ENCODE measurements at places on chromosomes 3 and 15.

DNA sequence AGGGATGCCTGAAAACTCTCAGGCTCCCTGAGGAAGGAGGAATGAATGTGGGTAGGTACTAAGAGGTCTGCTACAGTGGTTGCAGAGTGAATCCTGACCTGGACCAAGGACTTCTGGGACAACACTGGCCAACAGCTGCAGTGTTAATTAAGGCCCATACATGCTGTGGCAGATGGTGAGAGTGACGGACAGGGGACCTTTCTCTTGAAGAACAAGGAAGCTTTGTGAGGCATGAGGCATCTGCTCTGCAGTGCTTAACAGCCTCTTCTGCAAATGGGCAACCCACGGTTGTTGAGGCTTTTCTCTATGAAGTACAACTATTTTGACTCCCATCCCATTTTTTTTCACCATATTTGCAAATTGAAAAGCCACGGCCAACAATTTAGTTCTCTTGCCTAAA lies 26.6 kb upstream of the ACAN start:
- no peak for DNase-seq

DNA sequence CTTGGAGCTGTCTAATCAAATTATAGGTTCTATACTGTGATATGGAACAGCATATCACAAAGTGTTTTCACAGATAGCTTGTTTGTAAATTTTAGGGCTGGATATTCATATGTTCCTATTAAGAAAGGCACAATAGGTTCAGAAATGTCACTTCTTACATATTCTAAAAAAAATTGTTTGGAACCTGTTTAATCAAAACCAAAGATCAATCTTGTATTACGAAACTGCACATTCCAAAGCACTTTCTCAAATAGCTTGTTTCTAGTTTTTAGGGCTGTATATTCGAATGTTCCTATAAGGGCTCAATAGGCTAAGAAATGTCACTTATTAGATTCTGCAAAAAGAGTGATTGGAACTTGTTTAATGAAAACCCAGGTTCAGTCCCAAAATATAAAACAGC lies 67.4 kb upstream of the OSBPL11 start:
- DNase-seq = no peak

DNA sequence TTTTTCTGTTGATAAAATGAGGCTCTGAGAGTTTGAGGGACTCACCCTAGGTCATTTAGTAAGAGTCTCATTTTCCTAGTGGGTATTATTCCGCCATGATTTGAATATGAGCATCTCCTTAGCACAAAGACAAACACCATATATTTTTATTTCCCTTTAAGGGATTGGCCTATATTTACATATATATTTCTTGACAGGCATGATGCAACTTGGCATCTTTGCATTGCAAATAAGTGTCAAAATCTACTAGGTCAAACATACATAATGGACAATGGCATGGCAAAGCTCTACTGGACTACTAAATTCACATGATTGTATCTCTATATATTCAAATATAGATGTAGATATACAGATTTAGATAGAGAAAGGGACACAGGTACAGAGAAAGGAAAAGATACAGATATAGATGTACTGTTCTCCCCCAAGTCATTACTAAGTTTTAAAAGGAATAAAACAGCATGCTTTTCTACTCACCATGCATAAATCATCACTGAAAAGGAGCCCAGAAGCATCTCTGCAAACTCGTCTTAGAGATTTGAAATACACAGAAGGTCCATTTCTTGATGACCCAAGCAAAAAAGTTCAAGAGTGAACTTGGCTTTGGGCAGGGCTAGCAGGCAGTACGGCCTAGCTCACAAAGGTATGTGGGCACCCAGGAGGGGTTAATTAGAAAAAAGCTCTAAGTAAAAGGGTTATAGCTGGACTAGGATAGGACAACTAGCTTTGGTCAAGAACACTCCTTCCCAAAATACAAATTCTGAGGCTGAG lies 495.8 kb downstream of the NTRK3 start:
- no peak for DNase-seq

DNA sequence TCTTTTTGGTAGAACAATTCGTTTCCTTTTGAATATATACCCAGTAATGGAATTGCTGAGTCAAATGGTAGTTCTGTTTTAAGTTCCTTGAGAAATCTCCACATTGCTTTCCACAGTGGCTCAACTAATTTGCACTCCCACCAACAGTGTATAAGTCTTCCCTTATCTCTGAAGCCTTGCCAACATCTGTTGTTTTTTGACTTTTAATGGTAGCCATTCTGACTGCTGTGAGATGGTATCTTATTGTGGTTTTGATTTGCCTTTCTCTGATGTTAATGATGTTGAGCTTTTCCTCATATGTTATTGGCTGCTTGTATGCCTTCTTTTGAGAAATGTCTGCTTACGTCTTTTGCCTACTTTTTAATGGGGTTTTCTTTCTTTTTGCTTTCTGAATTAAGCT lies 270.6 kb upstream of the MEIS2 start:
- DNase-seq = no peak

GRCh38 chr15:44193651-44194322 lies 1.3 kb downstream of the FRMD5 start:
- no peak for DNase-seq

DNA sequence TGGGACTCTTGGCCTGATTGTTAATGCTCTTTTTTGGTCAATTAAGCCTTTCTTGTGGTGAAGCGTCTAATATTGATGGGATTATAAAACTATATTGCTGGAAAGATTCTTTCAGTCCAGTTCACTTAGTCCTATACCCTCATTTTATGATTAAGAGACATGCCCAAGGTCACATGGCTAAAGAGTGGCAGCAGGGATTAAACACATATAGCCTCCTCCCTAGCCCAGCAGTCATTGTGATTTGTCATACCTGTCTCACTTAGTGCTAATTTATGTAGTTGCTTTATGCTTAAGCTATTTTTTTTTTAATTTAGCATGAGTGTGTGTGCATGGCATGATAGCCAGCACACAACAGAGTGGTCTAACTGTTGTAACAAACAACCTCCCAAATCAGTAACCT lies 9.5 kb downstream of the PARP14 start:
- no peak for DNase-seq

DNA sequence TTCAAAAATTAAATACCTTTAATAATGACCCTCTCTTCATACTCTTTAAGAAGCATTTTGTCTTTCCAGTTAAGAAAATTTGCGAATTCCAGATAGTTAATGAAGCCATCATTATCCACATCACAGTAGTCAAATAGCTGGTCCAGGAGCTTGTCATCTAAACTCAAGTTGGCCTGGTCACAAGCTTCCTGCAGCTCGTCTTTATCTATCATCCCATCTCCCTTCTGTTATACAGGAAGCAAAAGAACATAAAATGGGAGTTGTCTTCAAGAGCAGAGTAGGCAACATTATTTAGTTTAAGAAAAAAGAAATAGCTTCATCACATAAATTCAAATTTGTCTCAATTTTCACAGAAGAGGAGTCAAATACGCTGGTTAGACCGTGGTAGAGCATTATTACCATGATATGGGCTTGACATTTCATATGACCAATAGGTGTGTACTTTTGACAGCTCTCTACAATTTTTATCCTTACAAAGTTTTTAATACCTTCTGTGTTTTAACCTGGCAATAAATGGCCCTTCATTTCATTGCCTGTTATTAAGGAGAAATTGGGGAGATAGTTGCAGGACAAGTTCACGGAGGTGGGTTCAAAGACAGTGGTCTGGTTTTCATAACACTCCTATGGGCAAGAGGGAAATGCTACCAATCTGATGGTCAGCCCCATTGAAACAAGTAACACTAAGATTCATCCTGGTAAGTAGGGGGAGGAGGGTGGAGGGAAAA lies 45.4 kb downstream of the EFHB start:
- DNase-seq = no peak

- DNase-seq = no peak
Measured at GRCh38 chr3:157127268-157127667, 32.7 kb downstream of the CCNL1 start.

DNA sequence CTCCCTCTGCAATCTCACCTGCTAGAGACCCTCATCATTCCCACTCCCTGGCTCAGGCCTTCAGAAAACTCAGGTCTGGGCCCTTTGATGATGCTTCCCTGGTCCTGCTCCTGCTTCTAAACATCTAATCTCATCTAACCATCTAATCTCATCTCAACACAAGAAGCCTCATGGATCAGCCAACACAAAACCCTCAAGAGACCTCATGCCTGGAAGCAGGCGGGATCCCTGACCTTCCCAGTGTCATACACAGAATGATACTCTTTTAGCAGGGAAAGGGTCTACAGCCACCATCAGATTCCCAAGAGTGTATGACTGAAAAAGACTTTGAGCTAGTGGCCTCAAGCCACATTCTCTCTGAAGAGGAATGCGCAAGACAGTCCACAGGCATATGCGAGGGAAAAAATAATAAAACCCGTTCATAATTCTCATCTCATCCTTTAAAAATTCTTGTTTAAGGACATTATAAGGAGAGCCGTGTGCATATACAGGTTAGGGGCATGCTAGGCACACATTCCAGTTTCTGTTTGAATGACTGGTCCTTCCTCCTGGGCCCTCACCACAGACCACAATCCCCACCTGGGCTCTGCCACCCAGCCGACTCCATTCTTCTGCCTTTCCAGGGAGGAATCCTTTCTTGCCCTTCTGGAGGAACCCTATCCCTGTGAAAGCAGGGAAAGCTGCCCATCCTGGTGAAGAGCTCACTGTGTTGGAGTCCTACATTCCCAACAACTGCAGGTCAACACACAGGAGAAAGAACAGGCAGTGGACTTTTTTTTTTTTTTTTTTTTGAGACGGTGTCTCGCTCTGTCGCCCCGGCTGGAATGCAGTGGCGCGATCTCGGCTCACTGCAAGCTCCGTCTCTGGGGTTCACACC lies 2.2 kb downstream of the ZXDC start:
- no peak for DNase-seq

- DNase-seq = no peak
Measured at GRCh38 chr3:99945328-99945995, 127.8 kb downstream of the CMSS1 start.

DNA sequence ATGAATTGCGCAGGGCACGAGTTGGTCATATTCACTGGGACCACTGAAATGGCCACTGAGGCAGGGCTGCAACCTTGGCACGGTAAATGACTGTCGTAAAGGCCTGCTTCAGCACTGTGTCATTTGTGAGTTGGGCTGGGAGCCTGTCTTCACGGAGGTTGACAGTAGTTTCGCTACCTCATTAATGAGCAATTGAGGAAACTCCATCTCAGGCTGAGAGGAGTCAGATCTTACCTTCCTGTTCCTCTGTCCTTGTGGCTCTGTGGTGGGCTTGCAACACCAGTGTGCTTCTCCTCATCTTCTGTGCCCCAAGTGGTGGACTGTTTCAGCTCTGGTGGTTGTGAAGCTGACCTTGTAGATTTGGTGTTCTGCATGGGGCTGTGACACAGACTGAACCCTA lies 80.1 kb upstream of the EIF1B start:
- no peak for DNase-seq

DNA sequence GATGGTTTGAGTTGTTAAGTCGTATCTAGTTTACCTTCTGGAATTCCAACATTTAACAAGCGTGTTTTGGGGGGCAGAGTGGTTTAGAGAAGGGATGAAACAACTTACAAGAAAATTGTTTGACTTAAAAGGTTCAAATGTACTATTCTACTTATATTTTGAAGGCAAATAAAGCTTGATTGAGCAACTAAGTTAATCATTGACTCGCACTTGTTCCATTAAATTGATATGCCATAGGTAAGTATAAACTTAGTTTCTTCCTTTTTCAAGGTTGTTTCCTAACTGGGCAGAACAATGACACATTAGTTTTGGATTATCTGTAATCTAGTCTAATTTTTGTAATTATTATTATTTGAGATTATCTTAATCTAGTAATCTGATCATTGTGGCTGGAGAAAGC lies 48.3 kb upstream of the CPNE4 start:
- DNase-seq = no peak

DNA sequence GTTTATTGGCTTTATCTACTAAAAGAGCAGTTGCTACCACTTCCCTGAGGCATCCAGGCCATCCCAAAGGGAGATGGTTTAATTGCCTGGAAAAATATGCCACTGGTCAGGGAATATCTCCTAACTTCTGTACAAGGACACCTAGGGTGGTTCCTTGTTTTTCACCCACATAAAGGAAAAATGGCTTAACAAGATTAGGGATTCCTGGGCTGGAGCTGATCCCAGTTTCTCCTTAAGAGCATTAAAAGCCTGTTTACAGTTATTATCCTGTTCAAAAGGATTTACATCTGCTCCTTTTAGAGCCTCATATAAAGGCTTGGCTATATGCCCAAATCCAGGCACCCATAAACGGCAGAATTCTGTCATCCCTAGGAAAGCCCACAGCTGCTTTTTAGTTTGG lies 70.2 kb upstream of the WNT7A start:
- DNase-seq = no peak

DNA sequence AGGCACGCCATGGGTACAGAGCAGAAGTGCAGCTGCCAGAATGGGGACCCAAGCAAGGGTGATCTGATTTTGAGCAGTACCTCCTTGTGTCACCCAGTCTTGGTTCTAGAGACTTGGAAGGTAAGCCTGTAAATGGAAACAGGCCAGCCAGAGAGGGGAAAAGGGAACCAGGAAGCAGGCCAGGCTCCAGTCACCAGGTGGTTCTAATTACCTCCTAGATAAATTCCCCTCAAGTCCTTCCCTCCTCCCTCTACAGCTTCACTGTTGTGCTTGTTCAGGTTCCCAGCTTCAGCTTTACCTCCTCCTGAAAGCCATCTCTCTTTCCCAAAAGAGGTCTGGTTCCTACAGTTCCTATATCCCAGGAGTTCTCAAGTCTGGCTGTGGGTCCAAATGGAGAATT lies 58.8 kb upstream of the SLC7A14 start:
- no peak for DNase-seq

- no peak for DNase-seq
Measured at GRCh38 chr3:32257641-32258438, 19.4 kb downstream of the CMTM8 start.

DNA sequence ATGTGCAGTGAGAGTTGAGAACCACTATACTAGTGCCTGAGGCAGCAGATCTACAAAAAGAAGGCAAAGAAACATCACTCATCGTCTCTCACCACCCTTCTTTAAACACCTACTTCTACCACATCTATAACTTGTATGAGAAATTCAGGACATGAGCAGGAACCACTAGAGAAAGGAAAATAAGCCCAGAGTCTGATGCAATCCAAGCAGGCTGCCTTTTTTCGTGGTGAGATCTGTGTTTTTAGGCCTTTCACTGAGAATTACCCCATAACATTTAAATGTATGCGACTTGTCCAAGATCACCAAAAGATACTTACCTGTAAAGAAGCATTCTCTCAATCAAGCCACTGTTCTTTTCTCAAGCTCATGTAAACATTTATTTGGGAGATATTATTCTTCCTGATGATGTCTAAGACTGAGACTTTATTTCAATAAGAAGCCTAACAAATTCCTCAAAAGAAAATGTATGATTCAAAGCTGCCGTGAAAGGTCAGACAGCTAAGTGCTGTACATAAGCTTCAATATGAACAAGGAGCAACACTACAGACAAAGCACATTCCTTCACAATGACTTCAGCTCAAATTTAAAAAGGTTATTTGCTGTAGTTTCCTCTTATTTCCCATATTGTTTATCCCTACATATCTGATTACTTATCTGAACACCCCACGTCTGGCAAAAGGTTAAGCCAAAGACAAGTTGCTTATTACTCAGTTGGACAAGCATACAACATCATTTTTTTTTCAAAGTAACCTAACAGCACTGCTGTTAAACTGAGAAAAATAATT lies 16.5 kb downstream of the SPICE1 start:
- DNase-seq = no peak

GRCh38 chr3:71581457-71582035 lies 2.0 kb downstream of the FOXP1 start:
- DNase-seq = peak; percentile 30

All from activated naive CD4-positive, alpha-beta T cell (primary cell).